ENCODE measurements at places on chromosomes 1 and 21.

DNA sequence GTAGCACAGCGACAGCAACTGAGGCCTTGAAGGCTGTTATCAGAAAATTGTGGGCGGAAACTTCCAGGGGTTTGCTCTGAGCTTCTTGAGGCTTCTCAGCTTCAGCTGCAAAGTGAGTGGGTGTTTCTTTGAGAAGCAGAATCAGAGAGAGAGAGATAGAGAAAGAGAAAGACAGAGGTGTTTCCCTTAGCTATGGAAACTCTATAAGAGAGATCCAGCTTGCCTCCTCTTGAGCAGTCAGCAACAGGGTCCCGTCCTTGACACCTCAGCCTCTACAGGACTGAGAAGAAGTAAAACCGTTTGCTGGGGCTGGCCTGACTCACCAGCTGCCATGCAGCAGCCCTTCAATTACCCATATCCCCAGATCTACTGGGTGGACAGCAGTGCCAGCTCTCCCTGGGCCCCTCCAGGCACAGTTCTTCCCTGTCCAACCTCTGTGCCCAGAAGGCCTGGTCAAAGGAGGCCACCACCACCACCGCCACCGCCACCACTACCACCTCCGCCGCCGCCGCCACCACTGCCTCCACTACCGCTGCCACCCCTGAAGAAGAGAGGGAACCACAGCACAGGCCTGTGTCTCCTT, at the start of gene FASLG:
Gene FASLG, plus strand, starts transcription at position 233 of the 583 bp plus-strand sequence. Its CDS starts 99 bp downstream, at position 332.
- no peak for DNase-seq

GRCh38 chr1:22613951-22614350, 22.5 kb upstream of the C1QA start:
- DNase-seq: no peak

- no peak for DNase-seq
These were observed 12.5 kb downstream of the SMIM12 start for GRCh38 chr1:34847094-34847493.

DNA sequence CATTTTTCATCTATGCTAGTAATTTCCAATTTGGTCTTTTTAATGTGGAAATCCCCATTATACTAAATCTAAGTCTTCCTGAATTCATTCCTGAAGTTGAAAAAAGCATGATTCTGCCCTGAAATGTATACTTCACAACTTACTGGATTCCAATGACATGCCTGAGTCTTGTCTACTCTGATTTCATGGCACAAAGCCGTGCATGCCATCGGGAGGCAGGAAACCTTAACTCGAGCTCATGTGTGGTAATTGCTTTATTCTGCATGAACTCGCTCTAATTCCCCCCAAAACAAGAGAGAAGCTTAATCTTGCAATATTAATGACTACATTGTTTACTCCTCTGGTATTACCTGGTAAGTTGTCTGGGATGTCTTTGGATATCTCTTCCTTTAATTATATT, 39.6 kb upstream of the PBX1 start:
- no peak for DNase-seq

GRCh38 chr1:94978401-94978800, 51.5 kb upstream of the CNN3 start:
- DNase-seq: no peak
